T-cell (primary cell): ENCODE measurements at places on chromosomes 6 and 20.

DNA sequence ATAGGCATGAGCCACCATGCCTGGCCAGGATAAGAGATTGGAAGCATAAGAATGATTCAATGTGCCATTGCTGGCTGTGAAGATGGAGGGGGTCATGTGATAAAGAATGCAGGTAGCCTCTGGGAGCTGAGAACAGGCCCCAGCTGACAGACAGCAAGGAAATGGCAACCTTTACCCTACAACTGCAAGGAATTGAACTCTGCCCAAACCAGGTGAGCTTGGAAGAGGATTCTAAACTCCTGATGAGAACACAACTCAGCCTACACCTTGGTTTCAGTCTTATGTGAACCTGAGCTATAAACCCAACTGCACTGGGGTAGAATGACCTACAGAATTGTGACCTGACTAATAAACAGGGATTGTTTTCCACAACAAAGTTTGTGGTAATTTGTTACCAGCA, 82.0 kb upstream of the AKIRIN2 start:
- no peak for DNase-seq

GRCh38 chr6:101607111-101607690, 213.7 kb downstream of the GRIK2 start:
- no peak for DNase-seq

- DNase-seq, result no peak
Measured at GRCh38 chr6:124234801-124235200, 431.1 kb downstream of the NKAIN2 start.

DNA sequence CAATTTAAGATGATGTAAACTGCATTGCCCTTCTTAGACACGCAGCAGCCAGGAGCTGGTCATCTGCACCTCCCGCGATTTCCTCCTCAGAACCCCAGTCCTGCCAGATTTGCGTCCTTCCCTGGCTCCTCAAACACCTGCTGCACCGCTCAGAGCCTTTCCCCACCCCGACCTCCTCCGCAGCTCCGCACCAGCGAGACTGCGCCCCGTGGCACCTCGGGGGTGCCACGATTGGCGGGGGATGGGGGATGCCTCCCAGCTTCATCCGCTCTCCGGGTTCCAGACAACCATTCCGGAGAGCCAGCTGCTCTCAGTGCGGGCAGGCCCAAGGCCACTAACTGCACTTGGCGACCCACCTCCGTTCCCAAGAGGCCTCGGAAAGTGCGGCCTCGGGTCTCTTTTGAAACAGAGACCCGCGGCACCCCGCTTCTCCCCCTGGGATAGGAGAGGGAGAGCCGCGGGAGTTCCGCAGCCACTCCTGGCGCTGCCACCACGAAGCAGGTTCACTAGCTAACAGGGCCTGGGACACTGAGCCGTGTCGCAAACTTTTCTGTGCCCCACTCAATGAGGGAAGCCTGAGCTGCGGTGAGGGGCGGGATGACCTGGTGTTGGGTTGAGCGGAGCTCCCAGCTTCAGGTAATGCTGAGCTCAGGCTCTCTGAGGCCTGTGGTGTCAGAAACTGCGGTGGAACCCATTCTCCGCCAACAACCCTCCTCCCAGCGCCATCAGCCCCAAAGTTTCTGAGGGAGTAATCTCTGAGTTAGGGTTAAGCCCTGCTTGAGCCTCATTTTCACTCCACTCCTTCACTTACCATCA, 7.3 kb upstream of the TFAP2A start:
- DNase-seq, result no peak

- no peak for DNase-seq
Measured at GRCh38 chr6:170360476-170360875, 53.9 kb downstream of the FAM120B start.

DNA sequence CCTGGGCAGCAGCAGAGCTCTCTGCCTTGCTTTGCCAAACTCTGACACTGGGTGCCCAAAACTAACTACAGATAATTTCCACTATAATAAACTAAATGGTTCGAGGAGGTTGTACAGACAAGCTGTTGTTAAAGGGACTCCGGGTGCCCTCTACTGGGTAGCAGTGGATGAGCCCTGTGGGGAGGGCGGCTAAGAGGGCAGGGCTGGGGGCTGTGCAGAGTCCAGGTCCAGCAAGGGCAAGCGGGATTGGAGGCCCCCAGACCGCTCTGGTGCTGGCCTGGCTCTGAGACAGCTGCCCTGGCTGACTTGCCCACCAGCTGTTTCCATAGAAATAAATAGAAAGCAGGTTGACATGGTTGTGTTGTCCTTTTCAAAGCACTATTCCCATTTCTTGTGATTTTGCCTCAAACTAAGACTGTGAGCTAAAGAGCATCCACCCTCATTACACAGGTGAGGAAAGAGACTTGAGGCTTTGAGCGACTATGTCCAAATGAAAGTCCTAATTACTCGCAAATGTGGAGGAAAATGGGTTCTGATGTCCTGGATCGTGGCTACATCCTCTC, 167.6 kb upstream of the CST7 start:
- no peak for DNase-seq
